CD4-positive, alpha-beta T cell treated with Interleukin-2 at 100 ng/mL for 4 hours (primary cell): ENCODE measurements at places on chromosomes 12 and 14.
A peak's percentile ranks its signal among the peaks of the same experiment; 100 is the strongest.

DNA sequence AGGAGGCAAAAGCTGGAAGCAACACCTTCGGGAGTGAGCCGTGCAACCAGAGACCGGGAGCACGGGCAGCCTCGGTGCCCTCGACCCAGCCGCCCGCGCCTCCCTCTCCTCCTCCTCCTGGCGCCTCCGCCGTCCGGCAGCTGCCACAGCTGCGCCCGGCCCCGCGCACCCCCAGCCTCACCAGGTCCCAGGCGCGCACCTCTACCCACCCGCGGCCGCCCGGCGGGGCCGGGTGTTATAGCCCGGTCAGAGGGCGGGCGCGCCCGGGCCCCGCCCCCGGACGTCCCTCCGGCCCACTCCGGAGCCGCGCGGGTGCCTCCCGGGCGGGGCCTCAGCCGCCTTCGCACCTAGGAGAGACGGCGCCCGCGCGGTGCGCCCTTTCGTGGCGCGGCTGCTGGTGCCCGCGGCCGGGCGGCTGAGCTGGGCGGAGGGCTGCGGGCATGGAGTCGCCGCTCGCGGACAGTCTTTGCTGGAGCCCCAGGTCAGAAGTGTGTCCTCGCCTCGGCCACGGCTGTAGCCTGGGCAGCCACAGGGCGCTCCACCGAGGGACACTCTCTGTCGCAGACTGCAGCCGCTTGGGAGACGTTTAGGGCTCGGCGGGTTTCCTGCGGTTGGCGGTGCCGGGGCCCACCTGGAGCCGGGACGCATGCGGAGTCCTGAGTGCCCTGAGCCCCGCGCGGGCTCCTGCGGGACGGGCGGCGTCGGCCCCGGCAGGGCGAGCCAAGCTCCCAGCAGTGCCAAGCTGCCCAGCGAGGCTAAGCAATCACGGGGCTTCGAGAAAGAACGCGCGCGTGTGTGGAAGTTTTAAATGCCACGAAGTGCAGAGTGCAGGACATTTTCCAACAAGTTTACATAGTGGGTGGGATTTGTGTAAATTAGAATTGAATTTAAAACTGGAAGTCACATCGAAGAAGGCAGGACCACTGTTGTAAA is at the start of gene CPM:
Gene CPM (minus strand): TSS at position 211 of the 933 bp plus-strand sequence. CDS start 334 bp downstream, outside the sequence.
- peak; percentile 56 for DNase-seq

DNA sequence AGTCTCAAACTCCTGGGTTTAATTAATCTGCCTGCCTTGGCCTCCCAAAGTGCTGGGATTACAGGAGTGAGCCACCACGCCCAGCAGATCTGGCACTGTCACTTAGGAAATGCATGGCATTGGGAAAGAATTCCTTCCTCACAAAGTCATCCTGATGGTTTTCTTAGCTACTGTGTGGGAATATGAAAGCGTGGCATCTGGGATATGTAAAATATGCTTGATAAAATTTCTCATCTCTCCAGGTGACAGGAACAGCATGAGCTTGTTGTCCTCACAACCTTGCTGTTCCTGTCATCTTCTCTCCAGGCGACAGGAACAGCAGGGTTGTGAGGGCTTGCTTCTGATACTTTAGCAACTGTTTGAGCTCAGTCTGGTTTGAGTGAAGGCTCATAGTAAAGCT is 16.1 kb upstream of the AICDA start:
- no peak for DNase-seq

- DNase-seq, result no peak
Measured at GRCh38 chr12:78398750-78399149, 465.8 kb upstream of the SYT1 start.

DNA sequence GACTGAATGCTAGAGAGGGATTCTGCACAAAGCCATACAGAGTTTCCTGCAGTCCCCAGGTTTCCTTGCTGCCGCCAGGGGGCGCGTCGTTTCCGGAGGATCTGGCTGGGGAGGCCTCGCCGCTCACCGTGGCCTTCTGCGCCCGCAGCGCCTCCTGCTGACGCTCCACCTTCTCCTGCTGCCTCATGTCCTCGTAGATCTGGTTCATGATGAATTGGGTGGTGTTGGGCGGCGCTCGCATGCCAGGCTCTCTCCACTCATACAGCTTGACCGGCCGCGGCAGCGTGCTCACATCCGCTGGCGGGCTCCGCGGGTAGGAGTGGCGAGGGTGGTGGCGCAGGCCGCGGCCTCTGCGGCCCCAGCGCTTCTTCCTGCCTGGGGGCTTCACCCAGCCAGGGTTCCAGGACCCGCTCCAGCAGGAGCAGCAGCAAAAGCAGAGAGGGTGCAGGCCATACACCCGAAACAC is 987 bp downstream of the CCER1 start:
- DNase-seq, result no peak

- no peak for DNase-seq
Measured at GRCh38 chr12:89216211-89216952, 135.9 kb downstream of the DUSP6 start.

DNA sequence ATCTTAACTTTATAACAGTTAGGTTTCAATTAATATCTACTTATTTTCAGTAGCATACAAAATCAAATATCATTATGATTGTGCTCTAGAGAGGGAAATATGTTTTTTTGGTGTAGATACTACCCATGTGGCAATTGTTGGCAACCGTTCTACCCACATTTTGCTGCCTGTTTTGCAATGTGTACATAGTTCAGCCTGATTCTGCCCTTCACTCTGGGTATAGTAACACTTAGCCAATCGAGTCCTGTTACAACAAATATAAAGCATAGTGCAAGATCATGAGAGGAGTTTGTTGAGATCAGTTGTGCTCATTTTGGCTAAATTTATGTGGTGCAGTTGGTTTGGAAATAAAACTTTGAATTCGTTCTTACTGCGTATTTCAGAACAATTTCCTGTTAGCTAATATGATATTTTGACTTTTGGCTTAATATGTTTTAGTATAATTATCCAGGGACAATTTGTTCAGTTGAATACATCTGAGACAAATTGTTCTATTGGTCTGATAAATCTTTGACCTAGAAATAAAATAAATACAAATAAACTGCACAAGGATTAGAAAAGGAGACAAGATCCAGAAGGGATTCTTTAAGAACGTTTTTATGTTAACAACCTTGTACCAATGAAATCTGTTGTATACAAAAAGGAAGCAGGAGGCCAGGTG is 76.9 kb downstream of the ATF7IP start:
- DNase-seq, result no peak

DNA sequence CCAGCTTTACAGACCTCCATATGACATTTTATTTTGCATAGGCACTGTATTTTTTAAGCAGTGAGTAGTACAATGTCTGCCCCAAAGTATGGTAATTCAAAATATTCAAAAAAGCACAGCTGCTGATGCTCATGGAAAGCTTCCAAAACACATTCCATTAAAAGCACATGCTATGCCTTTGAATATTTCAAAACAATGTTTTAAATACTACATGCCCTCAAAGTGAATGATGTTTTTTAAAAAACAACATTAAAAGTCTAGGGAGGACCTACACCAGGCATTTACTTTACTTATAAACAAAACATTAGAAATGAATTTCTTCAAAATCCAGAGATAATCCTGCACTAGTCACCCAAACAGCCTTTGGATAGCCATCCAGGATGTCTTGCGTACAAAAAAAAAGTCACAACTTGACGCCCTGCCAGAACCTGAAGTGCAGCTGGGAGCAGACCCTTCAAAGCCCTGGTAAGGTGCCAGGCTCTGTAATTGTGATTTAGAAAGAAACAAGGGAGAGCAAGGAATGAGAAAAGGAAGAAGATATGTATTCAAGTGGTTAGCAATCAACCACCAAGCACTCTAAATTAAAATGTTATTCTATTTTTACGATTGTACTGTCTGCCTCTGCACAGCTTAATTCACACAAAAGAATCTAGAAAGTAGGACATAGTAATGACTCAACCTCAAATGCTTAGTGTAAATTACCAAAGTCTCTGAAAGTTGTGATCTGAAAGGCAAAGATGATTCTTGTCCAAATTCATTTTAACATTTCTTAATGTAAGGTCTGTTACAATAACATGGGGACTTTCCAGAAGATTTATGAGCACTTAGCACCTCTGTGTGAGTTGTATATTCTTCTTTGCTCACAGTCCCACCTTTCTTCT is 31.9 kb downstream of the CEP83 start:
- DNase-seq, result no peak

DNA sequence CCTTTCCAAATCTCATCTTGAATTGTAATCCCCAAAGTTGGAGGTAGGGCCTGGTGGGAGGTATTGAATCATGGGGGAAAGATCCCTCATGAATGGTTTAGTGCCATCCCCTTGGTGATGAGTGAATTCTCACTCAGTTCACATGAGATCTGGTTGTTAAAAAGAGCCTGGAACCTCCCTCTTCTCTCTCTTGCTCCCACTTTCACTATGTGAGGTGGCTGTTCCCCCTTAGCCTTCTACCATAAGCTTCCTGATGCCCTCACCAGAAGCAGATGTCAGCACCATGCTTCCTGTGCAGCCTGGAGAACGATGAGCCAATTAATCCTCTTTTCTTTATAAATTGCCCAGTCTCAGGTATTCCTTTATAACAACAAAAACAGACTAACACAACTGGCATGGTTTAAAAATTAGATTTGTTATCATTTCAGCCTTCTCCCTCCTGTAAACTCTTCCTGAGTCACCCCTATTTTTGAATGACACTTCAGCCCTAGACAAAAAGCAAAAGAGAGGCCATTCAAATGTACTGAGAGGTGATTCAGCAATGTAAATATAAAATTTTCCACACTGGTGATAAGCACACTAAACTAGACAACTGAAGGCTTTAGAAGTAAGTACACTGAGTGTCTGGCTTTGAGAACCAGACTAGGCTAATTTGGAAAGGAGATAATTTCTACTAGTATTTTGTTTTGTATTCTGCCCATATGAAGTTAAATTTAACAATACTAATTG is 212.1 kb upstream of the ABCD2 start:
- DNase-seq, result no peak

DNA sequence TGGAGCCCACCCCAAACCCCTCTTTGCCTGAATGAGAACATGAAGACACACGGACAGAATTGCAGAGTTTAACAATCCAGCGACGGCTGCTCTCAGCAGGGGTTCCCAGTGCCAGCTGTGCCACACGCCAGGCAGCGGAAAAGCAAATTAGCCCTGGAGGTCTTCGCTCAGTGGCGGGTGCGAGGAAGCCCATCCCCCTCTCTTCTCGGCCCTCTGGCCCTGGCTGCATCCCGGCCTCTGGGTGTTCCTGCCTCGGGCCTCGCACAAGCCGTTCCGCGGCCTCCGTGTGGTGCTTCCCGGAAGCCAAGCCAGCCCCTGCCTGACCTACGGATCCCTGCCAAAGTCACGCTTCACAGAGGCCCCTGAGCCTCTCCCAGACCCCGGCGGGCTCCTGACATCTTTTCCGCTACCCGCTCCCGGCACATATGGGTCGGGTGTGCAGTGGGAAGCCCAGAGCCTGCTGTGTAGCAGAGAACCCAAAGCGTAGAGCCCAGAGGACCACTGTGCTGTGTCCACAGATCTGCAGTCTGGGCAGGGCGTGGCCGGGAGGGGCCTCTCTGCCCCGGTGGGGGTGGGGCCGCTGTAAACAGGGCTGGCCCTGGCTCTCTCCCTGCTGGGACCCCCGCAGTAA is 70.7 kb upstream of the GALNT9 start:
- DNase-seq, result no peak

GRCh38 chr12:105569886-105570285 is 239.4 kb downstream of the C12orf75 start:
- DNase-seq, result no peak

DNA sequence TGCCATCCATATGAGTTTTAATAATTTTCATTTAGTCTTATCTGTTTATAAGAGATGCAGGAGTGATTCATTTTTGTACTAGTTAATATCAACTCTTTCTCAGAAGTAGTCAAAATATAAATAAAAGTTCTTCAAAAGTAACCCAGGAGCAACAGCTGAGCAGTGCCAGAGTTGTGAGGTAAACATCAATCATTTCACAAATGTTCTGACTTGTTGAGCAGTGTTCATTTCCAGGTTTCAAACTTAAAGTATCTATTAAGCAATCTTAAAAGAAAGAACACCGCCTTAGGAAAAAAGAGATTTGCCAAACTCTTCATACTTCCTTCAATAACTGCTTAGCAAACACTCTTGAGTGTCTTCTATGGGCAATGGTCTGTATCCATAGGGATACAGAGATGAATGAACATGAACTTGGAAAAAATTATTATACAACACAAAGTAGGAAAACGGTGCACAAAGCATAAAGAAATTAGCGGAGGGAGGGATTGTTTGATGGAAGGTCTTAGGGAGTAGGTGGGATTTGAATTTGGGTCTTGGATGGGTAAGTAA is 41.9 kb upstream of the POC1B start:
- DNase-seq, result no peak

GRCh38 chr12:108563136-108563803 is 874 bp downstream of the ISCU start:
- DNase-seq, result peak; percentile 89

GRCh38 chr14:65062096-65063075 is 39.9 kb downstream of the MAX start:
- DNase-seq, result no peak

- DNase-seq, result no peak
Measured at GRCh38 chr12:75000120-75000519, 209.5 kb downstream of the KCNC2 start.

GRCh38 chr12:71300772-71301675 is 138.6 kb upstream of the LGR5 start:
- DNase-seq, result no peak

- DNase-seq, result no peak
Measured at GRCh38 chr14:33452995-33453394, 497.9 kb downstream of the EGLN3 start.

- peak; percentile 58 for DNase-seq
Measured at GRCh38 chr14:50821510-50822464, 9.2 kb downstream of the NIN start.

DNA sequence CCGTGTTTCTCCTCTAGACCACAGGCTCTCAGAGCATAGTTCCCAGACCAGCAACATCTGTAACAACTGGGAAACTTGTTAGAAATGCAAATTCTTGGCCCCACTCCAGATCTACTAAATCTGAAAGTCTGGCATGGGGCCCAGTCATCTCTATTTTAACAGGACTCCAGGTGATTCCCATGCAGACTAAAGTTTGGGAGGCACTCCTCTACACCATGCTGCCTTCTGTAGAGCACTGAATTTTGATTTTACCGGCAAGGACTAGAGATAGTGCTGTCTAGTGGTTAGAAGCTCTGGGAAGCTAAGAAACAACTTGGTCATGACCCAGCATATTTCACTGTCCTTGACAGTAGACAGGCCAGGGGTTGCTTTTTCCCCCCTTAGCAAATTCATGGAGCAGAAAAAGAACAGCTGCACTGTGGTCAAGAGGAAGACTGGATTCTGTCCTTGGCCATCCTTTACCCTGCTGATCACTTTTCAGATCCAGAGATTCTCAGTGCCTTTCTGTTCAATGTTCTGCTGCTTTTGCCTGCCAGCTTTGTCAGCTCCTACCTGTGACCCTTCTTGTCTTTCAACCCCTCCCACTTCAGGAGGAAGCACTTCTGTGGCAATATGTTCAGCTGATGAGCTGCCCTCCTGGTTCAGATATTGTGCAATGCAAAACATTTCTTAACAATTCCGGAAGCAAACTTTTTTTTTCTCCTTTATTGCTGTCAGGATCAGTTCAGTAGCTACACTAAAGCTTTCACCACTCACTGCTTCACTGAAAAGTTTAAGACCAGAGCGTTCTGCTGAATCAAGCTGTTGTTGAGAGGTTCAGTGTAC is 133.8 kb upstream of the NUDT4 start:
- peak; percentile 16 for DNase-seq

GRCh38 chr14:96270565-96271420 is 14.8 kb downstream of the BDKRB1 start:
- DNase-seq, result no peak

- DNase-seq, result no peak
Measured at GRCh38 chr12:121783766-121784165, 9.7 kb downstream of the RHOF start.
